ENCODE measurements at places on chromosomes 11 and 22.

DNA sequence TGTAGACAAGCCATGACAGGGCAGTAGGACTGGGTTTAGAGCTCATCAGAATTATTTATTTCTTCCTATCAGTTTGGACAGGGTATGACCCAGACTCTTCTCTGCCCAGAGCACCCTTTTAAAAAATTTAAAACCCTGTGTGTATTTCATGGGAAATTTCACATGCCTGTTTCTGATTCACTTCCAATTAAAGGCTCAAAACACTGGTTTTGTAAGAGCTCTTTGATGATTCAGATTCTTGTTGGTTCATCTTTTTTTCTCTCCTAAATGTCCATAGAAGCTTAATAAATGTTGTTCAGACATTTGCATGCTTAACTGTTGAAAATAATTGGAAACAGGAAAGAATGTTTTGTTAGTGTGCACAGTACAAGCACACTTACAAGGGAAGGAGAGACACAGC is 13.8 kb downstream of the FLI1 start:
- DNase-seq = peak; percentile 60

DNA sequence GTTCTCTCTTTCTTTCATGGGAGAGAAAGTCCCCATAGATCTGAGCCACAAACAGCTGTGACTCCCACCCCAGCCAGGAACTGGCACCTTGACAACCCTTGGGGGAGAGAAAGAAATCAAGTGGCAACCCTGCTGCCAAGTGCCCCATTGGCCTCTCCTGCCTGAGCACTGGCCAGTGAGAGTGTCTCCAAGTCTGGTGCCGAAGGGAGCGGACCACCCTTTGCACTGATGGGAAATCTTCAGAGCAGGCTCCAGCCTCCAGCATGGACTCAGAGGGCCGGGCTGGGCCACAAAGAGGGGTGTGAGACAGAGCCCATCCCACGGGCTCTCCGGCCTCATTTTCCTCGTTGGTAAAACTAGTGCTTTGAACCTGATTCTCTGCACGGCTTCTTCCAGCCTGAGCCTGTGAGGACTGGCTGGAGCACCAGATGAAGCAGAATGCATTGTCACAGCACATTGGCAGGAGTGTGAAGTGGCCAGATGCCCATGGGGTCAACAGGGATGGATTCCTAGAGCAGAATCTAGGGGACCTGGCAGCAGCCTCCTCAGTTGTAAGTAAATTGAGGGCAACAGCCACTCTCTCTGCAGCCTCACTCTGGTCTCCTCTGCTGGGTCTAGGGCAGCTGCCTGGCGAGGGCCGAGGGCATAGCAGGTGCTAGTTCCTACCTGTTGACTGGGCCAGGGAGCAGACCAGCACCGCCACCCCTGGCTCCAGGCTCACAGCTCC is 81.4 kb downstream of the TRIM29 start:
- no peak for DNase-seq

- DNase-seq = peak; percentile 20
These were observed 368.6 kb upstream of the B3GAT1 start for GRCh38 chr11:134780486-134781147.

- DNase-seq = no peak
These were observed 45.3 kb downstream of the C22orf31 start for GRCh38 chr22:29016067-29016938.

DNA sequence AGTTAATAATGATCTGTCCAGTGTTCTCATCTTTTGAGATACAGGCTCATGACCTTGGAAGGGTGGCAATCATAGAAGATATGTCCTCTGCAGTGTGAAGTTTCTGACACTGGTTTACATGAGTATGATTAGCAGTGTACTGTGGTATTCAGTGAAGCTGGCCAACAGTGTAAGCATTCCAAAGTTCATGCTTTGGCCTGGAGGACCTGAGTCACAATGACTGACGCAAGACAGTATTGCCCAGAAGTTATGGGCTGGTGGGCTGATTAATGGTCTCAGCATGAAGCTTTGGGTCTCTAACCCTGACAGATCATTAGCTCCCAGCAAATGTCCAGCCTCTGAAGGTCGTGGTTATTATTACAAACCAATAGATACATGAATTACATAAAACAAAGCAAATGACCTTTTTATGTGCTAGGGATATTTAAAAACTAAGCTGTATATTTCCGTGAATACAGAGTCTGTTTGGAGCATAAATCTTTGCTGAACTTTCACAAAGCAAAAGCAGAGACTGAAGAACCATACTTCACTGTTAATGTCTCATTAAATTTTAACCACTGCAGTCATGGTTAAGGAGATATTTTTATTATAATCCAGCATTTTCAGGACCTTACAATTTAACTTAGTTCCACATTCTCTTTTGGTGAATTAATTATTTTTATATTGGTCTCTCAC is 28.3 kb upstream of the USP47 start:
- DNase-seq = peak; percentile 97

DNA sequence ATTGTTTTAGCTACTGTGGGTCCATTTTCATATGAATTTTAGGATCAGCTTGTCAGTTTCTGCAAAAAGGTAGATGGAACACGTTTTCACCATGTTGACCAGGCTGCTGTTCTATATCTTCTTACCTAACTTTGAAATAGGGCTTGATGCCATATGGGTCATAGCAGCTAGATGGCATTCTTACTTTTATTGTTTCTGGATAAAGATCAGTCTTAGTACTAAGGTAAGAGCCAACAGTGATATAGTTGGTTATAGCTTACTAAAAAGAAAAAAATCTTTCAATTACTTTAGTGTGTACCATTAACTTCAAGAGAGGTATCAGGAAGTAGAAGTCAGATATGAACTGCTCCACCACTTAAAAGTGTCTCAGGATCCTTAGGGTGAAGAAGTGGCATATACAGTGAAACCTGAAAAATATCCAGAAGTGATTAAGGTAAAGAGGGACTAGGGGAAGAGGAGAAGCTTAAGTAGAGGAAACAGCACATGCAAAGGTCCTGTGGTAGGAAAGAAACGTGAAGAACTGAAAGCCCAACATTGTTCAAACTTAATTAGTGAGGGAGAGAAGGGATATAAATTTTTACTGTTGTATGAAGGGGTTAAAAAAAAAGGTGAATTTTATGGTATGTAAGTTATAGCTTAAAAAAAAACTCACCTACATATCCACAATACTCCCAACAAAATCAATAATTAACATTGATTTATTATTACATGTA is 59.9 kb upstream of the B3GNT6 start:
- DNase-seq = no peak

DNA sequence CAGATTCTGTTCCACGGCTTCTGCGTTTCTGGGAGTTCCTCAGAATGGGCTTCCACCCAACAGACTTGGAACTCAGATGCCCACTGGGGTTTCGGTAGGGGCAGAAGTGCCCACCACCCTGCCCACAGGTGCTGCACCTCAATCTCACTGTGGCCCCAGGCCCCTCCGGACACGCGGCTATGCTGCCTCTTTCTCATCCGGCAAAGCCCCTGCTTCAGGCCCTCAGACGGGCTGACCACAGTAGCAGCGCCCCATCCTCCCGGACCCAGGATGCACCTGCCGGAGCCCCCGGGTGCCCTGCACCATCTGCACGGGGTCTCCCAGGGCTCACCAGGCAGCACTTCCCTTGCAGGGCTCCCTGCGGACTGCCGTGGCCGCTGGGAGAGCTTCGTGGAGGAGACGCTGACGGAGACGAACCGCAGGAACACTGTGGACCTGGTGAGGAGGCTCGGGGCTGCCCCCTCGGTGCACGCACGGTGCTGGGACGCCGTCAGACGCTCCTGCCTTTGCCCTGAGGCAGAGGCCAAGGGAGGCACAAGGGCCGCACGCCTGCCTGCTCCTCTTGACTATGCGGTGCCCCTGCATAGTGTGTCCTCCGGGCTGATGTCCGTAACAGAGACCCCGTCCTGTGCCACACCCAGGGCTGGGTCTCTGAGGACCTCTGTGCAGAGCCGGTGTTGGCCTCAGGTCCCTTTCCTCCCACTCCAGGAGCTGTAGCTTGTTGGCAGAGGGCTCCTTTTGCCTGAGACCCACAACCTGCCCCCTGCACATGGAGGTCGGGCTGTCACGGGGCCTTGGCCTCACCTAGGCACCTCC is 38.6 kb downstream of the SBF1 start:
- DNase-seq = no peak

GRCh38 chr11:61325649-61326414 is 7.1 kb downstream of the DDB1 start:
- DNase-seq = peak; percentile 87

- DNase-seq = peak; percentile 64
These were observed 1.1 kb downstream of the EIF4G2 start for GRCh38 chr11:10807493-10808234.

GRCh38 chr22:24319451-24319850 is 48.8 kb downstream of the SPECC1L start:
- peak; percentile 48 for DNase-seq

GRCh38 chr11:122749005-122749687 is 89.2 kb upstream of the CRTAM start:
- DNase-seq = peak; percentile 97

- no peak for DNase-seq
These were observed 27.3 kb downstream of the INCENP start for GRCh38 chr11:62150887-62151736.

DNA sequence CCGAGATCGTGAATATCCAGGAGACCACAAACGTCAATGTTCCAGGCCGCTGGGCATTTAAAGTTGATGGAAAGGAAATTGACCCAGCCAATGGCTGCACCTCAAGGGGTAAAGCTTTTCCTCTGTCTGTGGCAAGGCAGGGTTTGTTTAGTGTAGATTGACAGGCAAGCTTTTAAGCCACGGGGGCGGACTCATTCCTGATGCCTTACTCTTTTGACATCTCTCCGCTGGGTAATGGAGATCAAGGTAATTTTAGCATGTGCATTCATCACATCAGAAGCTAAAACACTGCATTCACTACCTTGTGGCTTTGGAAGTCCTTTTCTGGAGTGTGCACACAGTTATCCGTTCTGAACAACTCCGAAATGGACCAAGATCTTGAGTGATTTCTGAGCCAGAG is 12.6 kb downstream of the TECTA start:
- no peak for DNase-seq

DNA sequence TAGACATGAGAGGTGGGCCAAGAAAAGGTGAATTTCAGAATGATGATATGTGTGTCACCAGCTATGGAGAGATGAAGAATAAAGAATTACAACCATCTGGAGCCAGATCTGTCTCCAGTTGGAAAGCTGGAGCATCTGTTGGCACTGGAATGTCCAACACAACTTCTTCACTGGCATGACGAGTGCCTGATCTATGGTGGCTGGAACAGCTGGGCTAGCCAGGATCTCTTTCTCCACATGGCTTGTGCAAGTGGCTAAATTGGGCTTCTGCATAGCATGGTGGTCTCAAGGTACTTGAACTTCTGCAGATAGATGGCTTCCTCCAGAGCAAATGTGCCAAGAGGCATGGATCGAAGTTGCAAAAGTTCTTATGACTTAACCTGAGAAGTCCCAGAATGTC is 256.1 kb upstream of the NCAM1 start:
- DNase-seq = no peak

DNA sequence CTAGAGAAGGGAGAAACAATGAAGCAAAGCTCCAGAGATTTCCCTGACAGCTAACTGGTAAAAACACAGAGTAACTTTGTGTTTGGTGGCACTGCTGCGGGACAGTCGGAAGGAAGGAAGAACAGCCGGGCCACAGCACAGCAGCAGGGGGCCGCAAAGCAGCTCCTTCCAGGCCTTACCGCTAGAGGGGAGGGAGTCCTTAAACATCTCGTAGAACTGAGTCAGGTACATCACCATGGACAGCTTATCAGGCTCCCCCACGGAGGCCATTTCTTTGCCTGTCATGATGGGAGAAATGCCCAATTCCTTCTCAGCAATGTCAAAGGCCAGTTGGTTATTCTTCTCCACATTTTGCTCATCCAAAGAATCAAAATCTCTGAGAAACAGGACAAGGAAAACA is 114.6 kb upstream of the BID start:
- peak; percentile 71 for DNase-seq

- DNase-seq = no peak
These were observed 98.2 kb upstream of the ALX4 start for GRCh38 chr11:44408141-44408540.

GRCh38 chr11:9565822-9566560 is 7.5 kb upstream of the WEE1 start:
- DNase-seq = peak; percentile 100

- DNase-seq = no peak
These were observed 7.7 kb upstream of the FLI1 start for GRCh38 chr11:128686021-128686741.

DNA sequence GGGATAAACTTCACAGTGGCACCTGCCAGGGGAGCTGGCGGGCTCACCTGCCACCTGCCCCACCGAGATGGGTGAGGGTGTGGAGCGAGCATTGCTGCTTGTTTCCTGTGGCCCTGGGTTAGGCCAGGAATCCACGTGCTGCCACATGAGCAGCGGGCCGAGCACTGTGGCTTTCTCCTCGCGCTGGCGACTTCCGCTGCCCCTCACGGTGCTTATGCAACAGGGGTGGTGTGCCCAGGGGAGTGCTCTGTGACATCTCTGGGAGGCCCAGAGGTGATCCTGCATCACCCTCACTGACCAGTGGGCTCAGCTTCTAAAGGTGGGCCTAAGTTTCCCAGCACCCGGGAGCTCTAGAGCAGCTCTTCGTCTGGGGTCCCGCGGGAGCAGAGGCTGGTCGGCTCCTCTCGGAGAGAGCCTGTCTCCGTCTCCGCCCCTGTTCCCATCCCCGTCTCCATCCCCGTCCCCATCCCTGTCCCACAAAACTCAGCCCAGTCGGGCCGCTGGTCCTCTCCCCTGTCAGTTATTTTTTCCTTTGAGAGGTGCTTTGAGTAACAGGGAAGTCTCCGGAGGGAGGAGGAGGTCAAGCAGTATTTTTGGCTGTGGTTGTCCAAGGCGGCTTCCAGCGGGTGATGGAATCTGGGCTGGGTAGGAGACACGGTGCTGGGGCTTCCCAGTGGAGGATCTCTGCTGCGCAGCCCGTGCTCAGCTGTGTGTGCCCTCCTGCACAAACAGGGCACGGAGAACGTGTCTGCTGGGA is 42.5 kb downstream of the AP2A2 start:
- no peak for DNase-seq

DNA sequence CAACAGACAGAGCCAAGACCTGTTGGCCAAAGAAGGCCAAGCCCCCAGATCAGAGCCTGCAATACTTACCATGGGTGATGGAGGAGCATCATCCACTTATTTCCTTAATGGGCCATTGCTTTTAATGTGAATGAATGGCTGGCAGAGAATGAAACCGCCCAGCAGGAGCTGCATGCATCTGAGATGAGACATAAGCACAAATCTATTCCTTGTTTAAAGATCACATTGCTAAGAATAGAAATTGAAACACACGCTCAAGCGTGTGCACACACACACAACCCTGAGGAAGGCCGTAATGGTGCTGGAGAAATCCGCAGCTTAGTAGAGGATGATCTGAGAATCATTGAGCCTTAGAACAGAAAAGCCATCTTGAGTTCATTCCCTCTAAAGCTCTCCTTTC is 5.3 kb upstream of the RRAS2 start:
- DNase-seq = peak; percentile 62

- DNase-seq = no peak
These were observed 10.3 kb downstream of the MYBPC3 start for GRCh38 chr11:47342036-47342803.

DNA sequence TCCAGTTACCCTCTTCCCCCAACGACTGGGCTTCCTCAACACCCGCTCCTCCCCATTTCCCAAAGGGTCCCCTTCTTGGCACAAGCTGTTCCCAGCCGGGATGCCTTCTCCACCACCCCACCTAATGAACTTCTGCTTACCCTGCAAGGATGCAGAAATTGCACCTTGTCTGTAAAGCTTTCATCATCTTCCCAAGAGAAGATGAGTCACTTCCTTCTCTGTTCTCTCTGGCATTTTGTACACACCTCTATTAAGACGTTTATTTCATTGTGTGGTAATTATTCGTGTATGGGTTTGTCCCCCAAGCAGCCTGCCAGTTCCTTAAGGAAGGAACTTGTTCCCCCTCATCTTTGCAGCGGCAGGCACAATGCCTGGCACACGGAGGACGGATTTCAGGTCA is 351.1 kb downstream of the CADM1 start:
- peak; percentile 48 for DNase-seq

Data from choroid plexus epithelial cell (primary cell).